Neuronal stem cell (in vitro differentiated cells): ENCODE measurements at places on chromosomes 2 and 18.

DNA sequence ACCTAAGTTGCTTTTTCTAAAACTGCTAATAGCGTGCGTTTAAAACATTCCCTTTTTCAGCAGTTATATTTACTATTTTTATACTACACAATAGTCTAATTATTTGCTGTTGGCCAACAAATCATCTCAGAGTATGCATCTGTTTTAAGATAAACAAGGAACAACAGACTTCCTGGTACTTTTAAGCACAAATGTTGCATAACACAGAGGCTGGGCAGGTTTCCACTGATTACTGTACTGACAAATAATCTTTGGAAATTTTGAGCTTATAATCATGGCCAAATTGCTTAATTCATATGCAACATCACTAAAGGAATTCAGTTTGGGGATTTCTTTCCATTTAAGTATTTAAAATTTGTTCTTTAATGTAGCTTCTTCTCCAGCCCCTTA lies 737.4 kb upstream of the SALL3 start:
- H3K4me3 ChIP-seq = no peak overlapping the region
- DNase-seq = no peak
- no peaks in the 10 kb centered on the region for H3K27me3 ChIP-seq
- H3K27ac ChIP-seq = no peak overlapping the region
- no peaks in the 10 kb centered on the region for H3K36me3 ChIP-seq

DNA sequence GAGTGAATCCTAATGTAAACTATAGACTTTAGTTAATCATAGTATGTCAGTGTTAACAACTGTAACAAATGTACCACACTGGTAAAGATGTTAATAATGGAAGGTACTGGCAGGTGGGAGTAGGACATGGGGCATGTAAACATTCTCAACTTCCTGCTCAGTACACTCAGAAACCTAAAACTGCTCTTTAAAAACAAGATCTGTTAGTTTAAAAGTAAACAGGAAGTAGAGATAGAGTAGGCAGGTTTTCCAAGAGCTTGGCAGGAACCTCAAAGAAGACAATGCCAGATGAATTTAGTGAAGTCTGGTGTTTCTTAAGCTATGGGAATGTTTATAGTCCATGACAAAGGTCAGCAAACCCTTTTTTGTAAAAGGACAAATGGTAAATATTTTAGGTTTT lies 46.6 kb downstream of the CCDC138 start:
- H3K4me3 ChIP-seq = no peak overlapping the region
- H3K36me3 ChIP-seq = peaks cover 43% of the 10 kb centered on the region
- no peaks in the 10 kb centered on the region for H3K27me3 ChIP-seq
- DNase-seq = no peak
- no peaks in the 10 kb centered on the region for H3K4me1 ChIP-seq

GRCh38 chr2:165203689-165204559 lies at the start of gene SCN3A:
TSS of gene SCN3A (minus strand) at chr2:165204050. CDS start at chr2:165176394, 27,656 bp downstream.
- no peaks in the 10 kb centered on the region for H3K36me3 ChIP-seq
- H3K27me3 ChIP-seq = no peaks in the 10 kb centered on the region
- H3K4me1 ChIP-seq = no peaks in the 10 kb centered on the region

GRCh38 chr2:6653281-6653750 lies 212.4 kb downstream of the CMPK2 start:
- no peaks in the 10 kb centered on the region for H3K27me3 ChIP-seq
- no peak for DNase-seq
- H3K4me1 ChIP-seq = no peaks in the 10 kb centered on the region
- no peak overlapping the region for H3K4me3 ChIP-seq
- no peaks in the 10 kb centered on the region for H3K36me3 ChIP-seq
- H3K27ac ChIP-seq = no peak overlapping the region

- no peaks in the 10 kb centered on the region for H3K27me3 ChIP-seq
- H3K4me3 ChIP-seq = no peak overlapping the region
- H3K27ac ChIP-seq = no peak overlapping the region
- H3K4me1 ChIP-seq = no peaks in the 10 kb centered on the region
These were observed 1.7 kb downstream of the FABP1 start for GRCh38 chr2:88125924-88126771.

- no peaks in the 10 kb centered on the region for H3K4me1 ChIP-seq
- no peak overlapping the region for H3K4me3 ChIP-seq
- no peaks in the 10 kb centered on the region for H3K36me3 ChIP-seq
- H3K27ac ChIP-seq = no peak overlapping the region
- no peaks in the 10 kb centered on the region for H3K27me3 ChIP-seq
These were observed 40.8 kb downstream of the MTERF4 start for GRCh38 chr2:241061275-241061674.

GRCh38 chr2:54042897-54043620 lies 72.3 kb upstream of the PSME4 start:
- H3K36me3 ChIP-seq = no peaks in the 10 kb centered on the region
- H3K27me3 ChIP-seq = no peaks in the 10 kb centered on the region
- H3K4me3 ChIP-seq = no peak overlapping the region
- no peak for DNase-seq

- no peaks in the 10 kb centered on the region for H3K27me3 ChIP-seq
- no peak for DNase-seq
- no peak overlapping the region for H3K4me3 ChIP-seq
- H3K36me3 ChIP-seq = no peaks in the 10 kb centered on the region
- H3K27ac ChIP-seq = no peak overlapping the region
These were observed 6.5 kb downstream of the CTLA4 start for GRCh38 chr2:203873921-203874631.

GRCh38 chr2:143312441-143312840 lies 183.2 kb downstream of the ARHGAP15 start:
- no peaks in the 10 kb centered on the region for H3K27me3 ChIP-seq
- no peaks in the 10 kb centered on the region for H3K4me1 ChIP-seq
- no peak for DNase-seq
- H3K27ac ChIP-seq = no peak overlapping the region
- H3K4me3 ChIP-seq = no peak overlapping the region
- no peaks in the 10 kb centered on the region for H3K36me3 ChIP-seq

- DNase-seq = no peak
- no peaks in the 10 kb centered on the region for H3K36me3 ChIP-seq
- H3K4me3 ChIP-seq = no peak overlapping the region
- H3K4me1 ChIP-seq = no peaks in the 10 kb centered on the region
- H3K27me3 ChIP-seq = no peaks in the 10 kb centered on the region
These were observed 243.9 kb downstream of the AFF3 start for GRCh38 chr2:99898336-99899048.

DNA sequence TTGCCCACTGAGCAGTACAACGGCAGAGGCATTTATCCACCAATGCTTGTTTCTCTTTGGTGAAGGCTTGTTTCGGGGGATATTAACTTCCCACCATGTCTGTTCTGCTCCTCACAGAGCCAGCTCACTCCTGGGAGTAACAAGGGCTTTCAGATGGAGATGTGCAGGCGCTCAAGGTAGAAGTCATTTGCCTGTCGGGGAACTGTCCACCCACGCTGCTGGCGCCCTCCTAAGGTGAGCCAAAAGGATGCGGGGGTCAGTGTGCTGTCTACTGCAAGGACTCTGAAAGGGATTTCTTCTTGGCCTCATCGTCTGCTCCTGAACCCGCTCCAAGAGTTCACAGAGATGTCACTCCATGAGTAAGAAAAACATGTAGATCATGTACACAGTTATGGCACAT lies 57.0 kb upstream of the CYRIA start:
- H3K36me3 ChIP-seq = no peaks in the 10 kb centered on the region
- no peak overlapping the region for H3K27ac ChIP-seq
